A673 (cell line): ENCODE measurements at places on chromosomes 3 and 15.

DNA sequence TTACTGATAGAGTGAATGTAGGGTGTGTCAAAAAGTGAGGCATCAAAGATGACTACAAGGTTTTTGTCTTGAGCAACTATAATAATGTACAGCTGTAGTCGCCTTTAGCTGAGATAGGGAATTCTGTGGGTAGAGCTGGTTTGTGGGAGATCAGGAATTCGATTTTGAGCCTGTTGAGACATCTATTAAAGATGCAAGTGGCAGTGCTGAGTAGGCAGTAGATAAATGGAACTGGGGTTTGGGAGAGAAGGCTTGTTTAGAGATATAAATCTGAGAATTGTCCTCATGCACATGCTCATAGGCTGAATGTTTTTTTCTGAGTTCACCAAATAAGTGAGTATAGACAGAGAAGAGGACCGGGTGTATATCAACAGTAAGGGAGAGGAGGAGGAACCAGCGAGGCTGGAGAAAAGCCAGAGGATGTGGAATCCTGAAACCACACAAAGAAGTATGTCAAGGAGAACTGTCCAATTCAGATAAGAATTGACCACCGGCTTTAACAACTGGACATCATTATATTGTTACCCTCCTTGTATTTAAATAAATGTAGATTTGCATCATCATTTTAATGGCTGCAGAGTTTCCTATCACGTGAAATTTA, 146.0 kb upstream of the TNIK start:
- DNase-seq, result no peak

DNA sequence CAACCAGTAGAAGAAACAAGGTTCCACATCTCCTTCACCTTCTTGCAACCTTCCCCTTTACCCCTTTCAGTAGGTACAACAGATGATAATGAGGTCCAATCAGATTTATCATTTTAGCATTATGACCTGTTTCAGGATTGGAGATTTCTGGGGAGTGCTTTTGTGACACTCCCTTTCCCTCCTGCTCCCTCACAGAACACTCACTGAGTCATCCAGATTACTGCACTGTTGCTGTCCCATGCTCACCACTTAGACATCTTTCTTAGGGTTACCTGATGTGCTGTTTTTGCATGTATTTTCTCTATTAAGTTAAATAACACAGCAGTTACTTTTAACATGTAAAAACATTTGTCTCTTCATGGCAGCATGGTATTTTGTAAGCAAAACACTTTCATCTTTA, 118.5 kb downstream of the MFSD1 start:
- no peak for DNase-seq

- peak; percentile 33 for DNase-seq
Measured at GRCh38 chr3:147816752-147817151, 407.6 kb downstream of the ZIC1 start.

GRCh38 chr3:33681667-33682066, 36.4 kb downstream of the CLASP2 start:
- no peak for DNase-seq

DNA sequence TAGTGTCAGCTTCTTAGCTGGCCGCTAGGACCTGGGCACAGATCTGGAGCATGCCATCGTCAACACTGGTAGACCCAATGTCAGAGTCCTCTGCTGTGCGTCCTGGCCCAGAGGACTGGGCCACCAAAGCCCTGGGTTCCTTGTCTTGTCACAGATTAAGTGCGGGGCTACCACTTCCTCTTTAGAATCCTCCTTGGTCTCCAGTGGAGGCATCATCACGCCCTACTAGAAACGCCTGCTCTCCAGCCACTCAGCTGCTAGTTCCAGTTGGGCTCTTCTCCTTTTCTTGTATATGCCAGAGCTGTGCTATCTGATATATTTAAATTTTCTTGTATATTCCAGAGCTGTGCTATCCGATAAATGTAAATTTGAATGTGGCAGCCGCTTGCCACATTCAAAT, 11.2 kb downstream of the PPCDC start:
- DNase-seq, result no peak

- no peak for DNase-seq
Measured at GRCh38 chr3:6542795-6543194, 318.1 kb upstream of the GRM7 start.

DNA sequence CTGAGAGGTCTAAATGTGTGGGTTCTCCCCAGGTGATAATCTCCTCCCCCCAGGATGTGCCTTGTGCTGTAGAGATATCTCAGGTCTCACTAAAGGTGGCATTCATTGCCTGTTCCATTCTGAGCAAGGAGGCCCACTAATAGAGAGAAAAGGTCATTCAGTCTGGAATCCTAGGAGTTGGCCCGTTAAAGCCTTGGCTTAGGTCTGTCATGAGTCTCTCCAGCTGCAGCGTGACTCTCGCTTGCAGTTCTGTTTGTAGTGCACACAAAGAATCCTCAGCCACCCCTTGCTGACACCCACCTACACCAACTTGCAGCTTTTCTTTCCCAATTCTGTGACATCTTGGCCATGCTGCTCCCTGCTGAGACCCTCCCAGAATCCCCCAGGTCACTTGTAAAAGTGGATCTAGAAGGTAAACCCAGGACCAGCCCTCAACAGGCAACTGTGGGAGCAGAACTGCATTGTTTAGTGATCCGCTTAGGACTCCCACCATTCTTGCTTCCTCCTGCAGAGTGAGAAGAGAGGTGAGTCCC, 17.7 kb downstream of the MAGEF1 start:
- DNase-seq, result no peak

DNA sequence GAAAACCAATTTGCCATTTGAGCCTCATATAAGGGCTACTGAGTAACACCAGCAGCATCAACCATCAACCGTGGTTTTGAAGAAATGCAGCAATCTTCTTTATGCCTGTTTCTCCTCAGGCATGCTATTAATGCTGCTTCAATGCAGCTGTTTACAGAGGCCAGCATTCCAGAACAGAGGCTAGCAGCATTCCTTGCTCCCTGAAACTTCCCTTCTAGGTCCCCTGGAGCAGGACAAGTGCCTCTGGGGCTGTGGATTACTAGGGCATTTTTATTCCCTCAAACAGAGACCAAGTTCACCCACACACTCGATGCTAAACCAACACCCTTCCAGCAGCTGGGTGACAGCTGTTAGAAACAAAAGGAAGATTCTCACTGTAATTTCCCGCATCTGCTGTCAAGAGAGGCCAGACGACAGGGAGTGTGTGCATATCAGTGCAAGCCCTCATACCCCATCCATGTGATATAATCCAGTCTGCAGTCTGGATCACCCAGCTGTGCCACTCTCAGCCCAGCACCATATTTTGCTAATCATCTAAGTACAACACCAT, 57.5 kb downstream of the HOMER2 start:
- DNase-seq, result peak; percentile 51
